ENCODE measurements at places on chromosomes 7 and 10.
A peak's percentile ranks its signal among the peaks of the same experiment; 100 is the strongest.

DNA sequence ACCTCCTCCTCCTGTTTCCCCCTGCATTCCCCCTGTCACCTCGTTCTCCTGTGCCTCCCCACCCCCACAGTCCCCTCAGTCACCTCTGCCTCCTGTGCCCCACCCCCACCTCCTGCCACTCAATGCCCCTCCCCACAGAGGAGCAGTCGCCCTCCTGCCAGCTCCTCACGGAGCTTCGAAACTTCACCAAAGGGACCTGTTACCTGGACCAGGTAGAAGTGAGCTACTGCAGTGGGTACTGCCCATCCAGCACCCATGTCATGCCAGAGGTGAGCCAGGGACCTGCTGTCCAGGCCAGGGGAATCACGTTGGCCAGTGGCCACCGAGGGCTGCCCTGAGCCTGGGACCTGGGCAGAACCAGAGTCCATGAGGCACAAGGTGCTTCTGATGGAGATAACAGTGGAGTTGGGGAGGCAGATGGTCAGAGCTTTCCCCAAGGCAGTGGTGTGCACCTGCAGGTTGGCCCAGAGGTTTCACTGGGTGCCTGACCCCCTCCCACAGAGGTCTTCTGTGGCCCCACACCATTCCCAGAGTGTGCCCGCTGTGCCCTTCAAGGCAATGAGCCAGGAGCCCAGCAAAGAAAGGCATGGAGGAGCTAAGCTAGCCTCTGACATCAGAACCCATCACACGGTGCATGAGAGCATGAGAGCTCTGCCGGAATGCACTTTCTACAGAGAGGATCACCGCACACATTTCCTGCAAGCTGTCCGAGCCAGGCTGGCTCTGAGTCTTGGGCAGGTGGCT lies 7.0 kb upstream of the ZNF862 start:
- DNase-seq = no peak

DNA sequence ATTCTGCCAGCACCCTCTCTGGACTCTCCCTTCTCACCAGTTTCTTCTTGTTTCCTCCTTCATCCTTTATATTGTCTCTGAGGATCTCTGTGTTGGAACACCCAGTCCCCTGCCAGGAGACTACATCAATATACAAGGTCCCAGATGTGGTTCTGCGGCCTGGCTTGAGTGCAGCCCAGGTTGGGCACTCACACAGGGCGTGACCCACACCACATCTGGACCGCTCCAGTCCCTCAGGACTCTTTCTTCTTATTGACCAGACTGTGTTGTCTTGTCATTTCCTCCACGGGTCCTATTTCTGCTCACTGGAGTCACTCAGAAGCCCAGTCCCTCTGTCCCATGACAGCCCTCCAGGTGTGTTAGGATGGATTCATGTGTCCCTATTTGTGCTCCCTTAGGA lies 26.0 kb downstream of the NKX2-3 start:
- no peak for DNase-seq

GRCh38 chr7:15507171-15507570 lies 54.6 kb downstream of the AGMO start:
- no peak for DNase-seq

GRCh38 chr7:71145906-71146901 lies 14.3 kb downstream of the GALNT17 start:
- no peak for DNase-seq

DNA sequence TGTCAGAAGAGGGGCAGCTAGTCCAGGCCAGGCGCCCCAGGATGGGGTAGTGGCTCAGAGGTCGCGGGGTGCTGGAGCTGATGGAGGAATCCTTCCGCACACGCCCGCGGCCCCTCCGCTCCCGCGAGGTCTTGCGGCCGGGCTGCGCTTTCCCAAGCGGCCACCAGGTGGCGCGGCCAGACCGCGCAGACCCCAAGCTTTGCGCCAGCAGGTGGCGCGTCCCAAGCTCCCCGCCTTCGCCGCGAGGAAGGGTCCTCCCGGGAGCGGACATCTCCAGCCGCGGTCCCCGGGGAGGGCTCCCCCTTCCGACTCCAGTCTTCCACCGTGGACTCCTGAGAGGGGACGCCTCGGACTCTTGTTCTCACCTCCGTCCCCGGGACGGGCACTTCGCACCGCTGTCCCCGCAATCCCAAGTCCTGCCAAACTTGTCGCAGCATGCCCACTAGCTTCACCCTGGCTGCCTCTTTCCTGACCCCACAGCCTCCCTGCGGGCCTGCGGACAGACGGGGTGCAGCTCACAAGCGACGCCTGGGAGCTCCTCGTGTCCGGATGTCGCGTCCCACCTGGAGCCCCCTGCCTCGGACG lies 19.4 kb downstream of the KCNK18 start:
- peak; percentile 36 for DNase-seq

- DNase-seq = no peak
These were observed 49.8 kb upstream of the SLC35B4 start for GRCh38 chr7:134366481-134366880.

GRCh38 chr10:22022257-22023032 lies 18.9 kb upstream of the DNAJC1 start:
- peak; percentile 86 for DNase-seq

GRCh38 chr7:100061518-100062193 lies 12.1 kb downstream of the ZSCAN21 start:
- no peak for DNase-seq

DNA sequence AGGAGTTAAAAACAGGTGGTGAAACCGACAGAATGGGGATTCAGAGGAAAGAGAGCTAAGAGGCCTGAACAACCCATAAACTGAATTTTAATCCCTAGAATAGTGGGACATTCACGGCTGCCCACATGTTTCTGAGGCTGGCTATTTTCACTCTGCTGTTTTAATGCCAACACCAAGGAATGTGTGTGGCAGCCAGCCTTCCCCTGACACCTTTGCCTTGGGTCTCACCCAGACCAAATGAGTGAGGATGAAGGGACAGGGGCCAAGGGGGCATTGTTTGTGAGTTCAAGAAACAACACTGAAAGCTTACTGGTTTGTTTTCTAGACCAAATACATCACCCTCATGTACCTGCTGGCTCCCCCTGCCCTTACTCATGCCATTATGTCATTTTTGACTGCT lies 164.3 kb downstream of the JAZF1 start:
- no peak for DNase-seq

DNA sequence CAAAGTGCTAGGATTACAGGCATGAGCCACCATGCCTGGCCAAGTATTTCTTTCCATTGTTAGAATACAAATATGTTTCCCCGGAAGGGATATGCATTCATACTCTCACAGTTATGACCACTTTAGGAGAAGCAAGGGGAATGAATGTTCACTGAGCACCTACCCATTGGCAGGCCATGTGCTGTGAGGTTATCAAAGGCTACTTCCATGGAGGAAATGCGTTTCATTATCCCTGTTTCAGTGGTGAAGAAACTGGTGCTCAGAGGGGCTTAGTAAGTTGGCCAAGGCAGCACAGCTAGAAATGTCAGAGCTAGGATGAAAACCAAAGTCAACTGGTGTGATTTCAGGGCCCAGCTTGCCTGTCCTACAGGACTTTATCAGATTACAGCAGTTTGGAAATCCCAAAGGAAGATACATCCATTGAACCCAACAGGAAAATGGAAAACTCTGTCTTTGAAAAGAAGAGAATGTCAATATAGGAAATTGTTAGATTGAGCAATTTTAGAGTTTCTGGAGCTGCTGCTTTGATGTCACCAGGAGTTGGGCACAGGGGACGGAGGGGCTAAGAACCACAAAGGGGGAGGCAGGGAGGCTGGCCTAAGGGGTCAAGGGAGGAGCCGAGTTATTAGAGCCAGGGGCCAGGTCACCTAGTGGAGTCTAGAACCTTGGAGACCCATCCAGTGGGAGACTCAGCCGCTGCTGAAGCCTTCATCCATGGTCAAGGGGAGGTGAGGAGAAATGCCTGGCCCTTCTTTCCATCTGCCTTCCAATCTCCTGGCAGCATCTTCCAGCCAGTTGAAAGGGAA lies 319.8 kb downstream of the FRMD4A start:
- DNase-seq = no peak

- peak; percentile 74 for DNase-seq
These were observed 67.8 kb downstream of the TBX20 start for GRCh38 chr7:35185908-35186731.

DNA sequence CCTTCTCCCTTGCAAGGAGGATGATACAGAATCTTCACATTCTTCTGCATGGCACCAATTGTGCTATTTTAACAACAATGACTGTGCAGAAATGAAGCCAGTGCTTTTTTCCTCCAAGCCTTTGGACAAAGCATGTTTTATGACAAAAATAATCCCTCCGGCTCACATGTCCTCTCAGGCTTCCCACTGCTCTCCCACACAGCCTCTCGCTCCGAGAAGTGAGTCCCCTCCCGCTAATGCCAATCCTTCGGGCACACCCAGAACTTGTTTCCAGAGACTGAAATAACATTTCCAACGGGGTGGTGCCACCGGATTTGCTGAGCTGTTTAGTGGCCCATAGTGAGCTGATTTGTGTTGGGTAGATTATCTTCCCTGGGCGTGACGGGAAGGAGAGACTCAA lies 35.8 kb downstream of the RBM17 start:
- no peak for DNase-seq

DNA sequence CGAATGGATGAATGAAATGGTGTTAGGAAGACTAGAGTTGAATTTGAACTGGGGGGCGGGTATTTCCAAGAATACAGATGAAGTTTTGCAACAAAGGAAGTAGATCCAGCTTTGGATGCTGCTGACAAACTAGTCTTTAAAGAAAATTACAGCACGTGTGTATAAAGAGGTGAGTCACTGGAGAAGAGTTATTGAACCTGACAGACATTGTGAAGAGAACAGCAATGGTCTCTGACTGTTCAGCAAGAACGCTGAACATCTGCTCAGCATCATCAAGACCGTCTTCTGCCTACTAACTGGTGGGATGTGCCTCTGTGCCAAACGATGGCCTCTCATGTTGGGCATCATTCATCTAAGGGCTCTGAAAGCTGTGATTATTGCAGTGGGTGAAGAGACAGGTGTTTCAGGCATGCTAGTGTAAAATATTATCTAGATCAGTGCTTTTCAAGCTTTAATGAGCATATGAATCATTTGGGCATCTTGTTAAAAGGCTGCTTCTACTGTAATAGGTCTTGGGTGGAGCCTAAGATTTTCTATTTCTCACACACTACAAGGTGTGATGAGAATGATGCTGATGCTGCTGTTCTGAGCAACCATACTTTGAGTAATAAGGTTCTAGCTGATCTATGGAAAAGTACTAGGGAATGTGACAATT lies 291.3 kb downstream of the PTEN start:
- DNase-seq = no peak

DNA sequence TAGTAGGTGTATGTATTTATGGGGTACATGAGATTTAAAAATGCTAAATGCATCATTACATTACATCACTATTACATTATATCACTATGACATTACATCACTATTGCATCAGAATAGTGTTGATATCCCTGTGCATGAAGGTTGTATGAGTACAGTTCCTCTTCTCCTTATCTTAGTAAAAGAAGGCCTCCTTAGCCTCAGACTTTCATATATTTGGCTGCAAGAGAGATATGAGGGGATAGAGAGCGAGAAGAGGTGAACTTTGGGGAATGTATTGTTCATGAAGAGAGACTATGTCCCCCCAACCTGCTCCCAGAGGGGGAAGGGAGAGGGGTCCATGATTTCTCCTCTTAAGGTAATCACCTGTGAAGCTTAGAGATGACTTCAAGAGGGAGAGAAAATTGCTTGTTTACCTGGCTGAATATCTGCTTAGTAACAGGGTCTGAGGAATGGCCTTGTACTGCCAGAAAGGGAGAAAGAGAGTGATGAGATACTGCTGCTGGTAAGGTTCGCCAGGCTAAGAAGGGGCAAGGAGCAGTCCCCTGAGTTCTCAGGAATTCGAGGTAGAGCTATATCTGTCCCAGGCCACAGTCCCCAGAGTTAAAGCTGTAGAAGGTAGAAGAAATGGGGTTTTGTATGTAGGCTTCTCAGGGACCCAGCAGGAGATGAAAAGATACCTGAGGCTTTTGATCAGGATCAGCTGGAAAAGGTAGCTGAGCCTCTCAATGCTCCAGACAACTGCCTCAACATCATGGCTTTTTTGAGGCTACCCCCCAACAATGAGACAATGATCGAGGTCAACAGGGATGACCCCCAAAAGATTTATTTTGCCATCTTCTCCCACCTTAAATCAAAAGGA lies 168.4 kb upstream of the WNT16 start:
- DNase-seq = no peak

GRCh38 chr7:24769014-24769830 lies 12.0 kb upstream of the GSDME start:
- DNase-seq = no peak

- DNase-seq = no peak
These were observed 1.9 kb upstream of the ITPRIP start for GRCh38 chr10:104340111-104340526.

- DNase-seq = no peak
These were observed 63.4 kb downstream of the BBS9 start for GRCh38 chr7:33192695-33193291.

DNA sequence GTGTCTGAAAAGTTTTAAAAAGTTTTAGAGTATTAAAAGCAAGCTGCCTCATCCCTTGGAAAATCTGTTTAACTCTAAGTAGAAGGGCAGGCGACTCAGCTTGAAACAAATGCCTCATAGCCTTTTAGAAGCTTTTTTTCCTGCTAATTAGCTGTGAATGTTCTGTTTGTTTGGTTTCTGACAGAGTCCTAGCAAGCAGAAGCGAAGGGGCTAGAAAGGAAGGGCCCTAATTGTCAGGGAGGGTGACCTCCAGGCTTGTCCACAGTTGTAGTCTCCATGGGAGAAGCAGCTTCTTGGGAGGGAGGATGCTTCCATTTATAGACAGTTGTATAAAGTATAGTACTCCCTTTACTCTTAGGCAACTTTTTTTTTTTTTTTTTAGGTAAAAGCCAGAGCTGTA lies 90.9 kb downstream of the DNAJC1 start:
- DNase-seq = no peak

DNA sequence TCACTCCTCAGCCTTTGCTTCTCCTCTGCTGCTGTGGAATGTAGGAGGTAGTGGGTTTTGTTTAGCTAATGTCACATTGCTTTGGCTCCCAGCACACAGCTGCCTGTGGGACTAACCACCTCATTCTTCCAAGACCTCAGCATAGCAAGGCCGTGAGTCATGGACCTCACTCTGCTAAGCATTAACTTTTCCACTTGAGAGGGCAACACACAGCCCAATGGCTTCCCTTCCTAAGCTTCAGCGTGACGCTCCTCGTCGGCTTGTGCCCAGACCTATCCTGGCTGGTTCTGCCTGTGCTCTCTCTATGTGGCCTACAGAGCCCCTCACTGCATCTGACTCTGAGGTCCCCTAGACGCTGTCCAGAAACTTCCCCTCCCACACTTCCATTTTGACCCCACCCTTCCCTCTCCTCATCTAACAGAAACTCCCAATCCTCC lies 23.3 kb downstream of the MYOF start:
- DNase-seq = no peak

GRCh38 chr7:137967143-137968018 lies 34.5 kb downstream of the CREB3L2 start:
- DNase-seq = no peak

DNA sequence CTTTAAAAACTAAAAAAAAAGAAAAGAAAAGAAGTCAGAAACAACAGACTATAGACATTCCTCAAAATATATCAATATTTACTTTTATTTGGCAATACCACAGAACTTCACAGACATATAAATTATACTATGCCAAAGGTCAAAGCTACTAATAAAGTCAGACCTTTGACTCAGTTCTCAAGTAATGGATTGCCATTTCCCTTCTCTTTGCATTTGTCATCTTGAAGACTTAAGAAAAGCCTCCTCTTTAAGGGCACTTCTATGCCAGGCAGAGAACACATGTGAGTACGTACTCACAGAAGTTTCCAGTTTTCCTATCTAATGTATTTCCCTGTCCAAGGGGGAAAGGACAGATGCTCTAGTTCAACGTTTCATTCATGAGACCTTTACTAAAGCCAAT lies 37.6 kb downstream of the TNPO3 start:
- DNase-seq = no peak

- DNase-seq = peak; percentile 41
These were observed 32.4 kb upstream of the MTPN start for GRCh38 chr7:136009488-136010079.

All from NCI-H2171 treated with DMSO at 0.1 percent for 48 hours (cell line).